Endothelial cell of umbilical vein (primary cell): ENCODE measurements at places on chromosomes 1 and 21. TPM values are rescaled to one million over a fixed set of nuclear protein-coding genes. Genes with fewer than 3 reads are reported as not detected.
A peak's percentile ranks its signal among the peaks of the same experiment; 100 is the strongest.

PRRX1 gene
- total RNA-seq = not detected in 2 replicates

DNA sequence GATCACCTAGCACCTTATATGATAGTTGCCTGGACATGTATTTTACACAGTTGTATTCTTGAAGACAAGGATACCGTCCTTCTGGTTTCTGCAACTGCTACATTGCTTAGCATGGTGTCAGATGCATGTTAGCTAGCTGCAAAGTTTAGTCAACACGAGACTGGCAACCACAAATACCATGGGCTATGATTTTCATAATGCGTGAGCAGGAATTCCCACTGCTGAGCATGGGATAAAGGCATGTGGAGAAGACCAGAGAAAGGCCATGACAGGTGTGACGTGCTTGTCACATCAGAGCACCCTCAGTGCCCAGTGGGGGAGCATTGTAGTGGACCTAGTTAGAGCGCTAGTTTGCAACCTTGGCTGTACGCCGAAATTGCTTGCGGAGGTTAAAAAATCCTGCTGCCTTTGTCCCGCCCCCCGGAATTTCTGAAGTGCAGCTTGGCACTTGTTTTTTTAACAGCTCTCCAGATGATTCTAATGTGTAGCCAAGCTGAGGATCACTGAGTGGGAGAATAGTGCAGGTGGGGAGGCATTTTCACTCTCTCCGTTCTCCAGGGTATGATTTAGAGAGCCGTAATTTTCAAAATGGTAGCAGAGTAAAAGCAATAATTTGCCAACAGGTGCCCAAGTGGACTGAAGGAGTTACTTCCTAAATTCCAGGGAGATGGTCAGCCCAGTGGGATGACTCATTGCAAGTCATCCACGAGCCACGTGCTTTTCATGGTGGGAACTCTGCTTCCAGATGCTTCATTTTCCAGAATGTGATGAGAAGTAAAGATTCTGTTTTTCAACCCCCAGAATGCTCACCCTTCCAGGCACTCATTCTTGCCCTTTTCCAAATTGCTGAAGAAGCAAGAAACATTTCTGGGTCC, 81.0 kb downstream of the CNIH3 start:
- no peaks in the 10 kb centered on the region for H3K36me3 ChIP-seq
- H3K27ac ChIP-seq = no peak overlapping the region
- no peaks in the 10 kb centered on the region for H3K4me1 ChIP-seq
- H3K4me3 ChIP-seq = no peak overlapping the region
- H3K27me3 ChIP-seq = no peaks in the 10 kb centered on the region
- no peak for DNase-seq

GRCh38 chr1:94418664-94419655, 771 bp downstream of the ABCD3 start:
- no peak overlapping the region for H3K27ac ChIP-seq
- peaks cover 27% of the 10 kb centered on the region for H3K4me1 ChIP-seq
- no peaks in the 10 kb centered on the region for H3K27me3 ChIP-seq
- H3K36me3 ChIP-seq = no peaks in the 10 kb centered on the region
- peak; percentile 69 for DNase-seq

GRCh38 chr1:173127369-173128307, 76.9 kb upstream of the TNFSF18 start:
- DNase-seq = no peak
- H3K27me3 ChIP-seq = no peaks in the 10 kb centered on the region
- no peak overlapping the region for H3K4me3 ChIP-seq

DNA sequence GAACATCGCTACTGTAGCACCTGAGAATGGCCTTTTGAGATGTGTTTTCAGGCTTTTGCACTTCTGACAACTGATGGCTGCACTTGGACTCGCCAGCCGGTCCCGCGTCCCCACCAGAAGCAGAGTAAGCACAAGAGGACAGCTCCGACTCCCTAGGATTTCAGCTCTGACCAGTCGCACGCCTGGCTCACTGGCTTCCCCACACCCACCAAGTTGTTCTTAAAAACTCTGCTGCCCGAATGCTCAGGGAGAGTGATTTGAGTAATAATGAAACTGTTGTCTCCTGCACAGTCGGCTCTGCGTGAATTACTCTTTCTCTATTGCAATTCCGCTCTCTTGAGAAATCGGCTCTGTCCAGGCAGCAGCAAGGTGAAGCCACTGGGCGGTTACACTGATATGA, 40.2 kb upstream of the NLRP3 start:
- no peak for DNase-seq
- no peaks in the 10 kb centered on the region for H3K36me3 ChIP-seq
- H3K27ac ChIP-seq = no peak overlapping the region
- H3K4me1 ChIP-seq = no peaks in the 10 kb centered on the region
- no peak overlapping the region for H3K4me3 ChIP-seq
